Osteocyte (in vitro differentiated cells): ENCODE measurements at places on chromosomes 1 and 21. TPM values are rescaled to one million over a fixed set of nuclear protein-coding genes. Genes with fewer than 3 reads are reported as not detected.
A peak's percentile ranks its signal among the peaks of the same experiment; 100 is the strongest.

DNA sequence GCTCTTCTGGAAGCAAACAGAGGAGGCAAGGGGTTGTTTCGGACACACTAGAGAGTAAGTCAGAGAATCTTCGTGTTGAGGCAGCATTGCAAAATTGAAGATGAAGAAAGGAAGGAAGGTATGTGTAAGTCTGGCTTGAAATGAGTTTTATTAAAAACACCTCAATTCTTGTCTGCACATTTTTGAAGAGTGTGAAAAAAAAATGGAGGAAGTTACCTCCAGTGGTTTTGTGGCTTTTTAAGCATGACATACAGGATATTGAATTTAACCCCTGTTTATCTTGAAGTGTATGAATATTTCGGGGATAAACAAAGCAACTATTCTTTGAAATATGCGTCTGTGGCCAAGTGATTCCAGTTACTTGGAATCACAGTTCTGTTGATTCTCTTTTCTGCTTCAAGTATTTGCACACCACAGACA, 203.2 kb upstream of the SGIP1 start:
- no peak for DNase-seq

DNA sequence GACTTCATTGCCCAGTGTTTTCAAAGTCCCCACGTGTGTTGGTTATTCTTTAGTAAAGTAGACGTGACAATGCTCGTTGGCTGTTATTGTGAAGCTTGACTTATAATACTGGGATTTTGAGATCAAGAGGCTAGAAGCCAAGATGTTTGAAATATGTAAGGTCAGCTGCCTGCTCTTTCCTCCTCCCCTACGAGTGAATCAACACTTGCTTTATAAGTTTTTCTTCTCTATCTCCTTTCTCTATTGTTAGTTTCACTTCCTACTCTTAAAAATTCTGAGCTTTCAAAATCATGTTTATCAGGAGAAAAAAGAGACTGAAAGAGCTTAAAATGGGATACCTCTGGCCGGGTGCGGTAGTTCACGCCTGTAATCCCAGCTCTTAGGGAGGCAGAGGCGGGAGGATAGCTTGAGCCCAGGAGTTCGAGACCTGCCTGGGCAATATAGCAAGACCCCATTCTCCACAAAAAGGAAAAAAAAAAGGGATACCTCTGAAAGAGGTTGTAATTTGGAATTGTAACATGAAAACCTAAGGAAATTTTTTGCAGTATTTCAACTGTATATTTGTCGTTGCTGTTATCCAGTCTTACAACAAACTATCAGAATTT, 72.0 kb downstream of the EPB41 start:
- DNase-seq, result no peak

Gene S100A8
- total RNA-seq, result not detected in 2 replicates

Gene EFNA4
- total RNA-seq, result 10.1 and 12.4 TPM in 2 replicates

GRCh38 chr1:86448670-86449069, 20.1 kb upstream of the CLCA1 start:
- no peak for DNase-seq

GRCh38 chr1:29648798-29649188, 412.5 kb downstream of the PTPRU start:
- peak; percentile 70 for DNase-seq

Gene IL12RB2
- total RNA-seq, result not detected in 2 replicates

DNA sequence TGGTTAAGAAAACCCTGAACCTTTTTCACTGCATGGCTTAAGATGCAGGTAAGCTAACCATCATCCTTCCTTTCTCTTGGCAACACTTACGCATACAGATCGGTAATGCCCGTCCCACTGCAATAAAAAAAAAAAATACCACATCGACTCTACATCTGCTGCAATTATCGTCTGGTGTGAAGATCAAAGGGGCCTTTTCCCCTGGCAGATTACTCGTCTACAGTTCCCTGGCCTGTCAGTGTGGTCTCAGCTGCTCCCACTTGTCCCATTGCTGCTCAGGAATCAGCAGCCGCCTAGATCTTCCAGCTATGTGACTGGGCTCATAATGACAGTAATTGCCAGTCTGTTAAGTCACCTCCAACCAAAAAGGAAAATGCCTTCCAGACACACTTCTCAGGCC, 133.1 kb downstream of the SETD4 start:
- DNase-seq, result no peak

GRCh38 chr1:157952601-157953000, 40.8 kb upstream of the KIRREL1 start:
- no peak for DNase-seq

- DNase-seq, result no peak
Observed at GRCh38 chr1:188825471-188825870, 1652.2 kb downstream of the BRINP3 start.

Gene HAO2
- not detected in 2 replicates for total RNA-seq

GRCh38 chr1:94325377-94326302, 88.3 kb upstream of the ARHGAP29 start:
- DNase-seq, result no peak

GRCh38 chr1:245750261-245750660, 595.5 kb downstream of the KIF26B start:
- no peak for DNase-seq

Gene ATP6V0B
- 128 and 130 TPM in 2 replicates for total RNA-seq

GRCh38 chr21:33844890-33845205, 70.8 kb downstream of the ATP5PO start:
- no peak for DNase-seq

DNA sequence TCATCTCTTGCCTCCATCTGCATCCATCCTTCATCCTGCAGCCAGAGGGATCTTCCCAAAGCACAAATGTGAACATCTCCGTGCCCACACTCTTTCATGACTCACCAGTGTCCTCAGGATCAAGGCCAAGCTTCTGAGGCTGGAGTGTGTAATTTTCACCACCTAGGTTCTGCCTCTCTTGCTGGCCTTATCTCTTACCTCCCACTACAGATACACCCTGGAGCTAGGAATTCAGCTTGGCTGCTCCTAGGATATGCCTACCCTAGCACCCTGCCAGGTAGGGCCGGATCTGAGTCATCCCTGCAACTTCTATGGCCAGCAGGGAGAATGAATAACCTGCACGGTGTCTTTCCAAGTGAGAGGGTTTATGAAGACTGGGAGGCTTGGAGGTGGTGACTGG, 208.7 kb upstream of the CSF3R start:
- DNase-seq, result no peak

- DNase-seq, result no peak
Observed at GRCh38 chr21:17848228-17848627, 29.1 kb upstream of the C21orf91 start.

Gene GBP6
- not detected in 2 replicates for total RNA-seq

GRCh38 chr1:27572019-27572678, 31.8 kb downstream of the AHDC1 start:
- DNase-seq, result no peak

DNA sequence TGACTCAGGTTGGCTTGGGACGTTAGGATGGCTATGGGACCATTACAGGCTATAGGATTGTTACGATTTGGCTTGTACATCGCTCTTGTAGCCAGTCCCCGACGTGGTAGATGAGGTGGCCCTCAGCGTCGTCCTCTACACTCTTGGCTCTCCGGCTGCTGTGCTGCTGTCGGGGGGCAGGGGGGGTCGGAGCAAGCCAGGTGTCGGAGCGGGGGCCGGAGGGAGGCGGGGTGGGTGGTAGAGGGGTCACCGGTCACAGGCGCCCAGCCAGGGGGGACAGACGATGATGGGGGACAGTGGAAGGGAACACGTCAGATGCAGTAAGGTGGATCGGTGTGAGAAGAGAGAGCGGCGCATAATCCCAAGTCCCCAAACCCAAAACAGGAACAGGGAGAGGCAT, 4.7 kb downstream of the CLK2 start:
- DNase-seq, result no peak

Gene OR6N1
- not detected in 2 replicates for total RNA-seq

GRCh38 chr1:6352138-6352563, 41.4 kb downstream of the ACOT7 start:
- no peak for DNase-seq

DNA sequence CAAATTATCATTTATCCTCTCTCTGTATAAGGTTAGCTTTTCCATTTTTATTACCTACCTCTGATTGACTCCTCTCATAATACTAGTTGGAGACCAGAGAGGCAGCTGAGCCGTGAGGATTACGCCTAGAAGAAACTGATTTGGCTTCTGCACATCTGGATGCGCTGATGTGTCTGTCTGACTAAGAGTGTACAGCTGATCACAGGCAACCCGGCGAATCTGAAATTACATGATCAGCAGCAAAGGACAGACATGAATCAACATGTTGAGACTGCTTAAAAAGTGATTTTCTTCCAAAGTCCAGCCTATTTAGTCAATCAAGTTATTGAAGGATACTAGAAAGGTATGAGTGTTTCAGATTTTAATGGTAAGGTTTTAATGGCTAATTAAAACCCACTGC, 81.2 kb downstream of the PCSK9 start:
- DNase-seq, result no peak

Gene SEC16B
- total RNA-seq, result 0.64 and 0.76 TPM in 2 replicates

DNA sequence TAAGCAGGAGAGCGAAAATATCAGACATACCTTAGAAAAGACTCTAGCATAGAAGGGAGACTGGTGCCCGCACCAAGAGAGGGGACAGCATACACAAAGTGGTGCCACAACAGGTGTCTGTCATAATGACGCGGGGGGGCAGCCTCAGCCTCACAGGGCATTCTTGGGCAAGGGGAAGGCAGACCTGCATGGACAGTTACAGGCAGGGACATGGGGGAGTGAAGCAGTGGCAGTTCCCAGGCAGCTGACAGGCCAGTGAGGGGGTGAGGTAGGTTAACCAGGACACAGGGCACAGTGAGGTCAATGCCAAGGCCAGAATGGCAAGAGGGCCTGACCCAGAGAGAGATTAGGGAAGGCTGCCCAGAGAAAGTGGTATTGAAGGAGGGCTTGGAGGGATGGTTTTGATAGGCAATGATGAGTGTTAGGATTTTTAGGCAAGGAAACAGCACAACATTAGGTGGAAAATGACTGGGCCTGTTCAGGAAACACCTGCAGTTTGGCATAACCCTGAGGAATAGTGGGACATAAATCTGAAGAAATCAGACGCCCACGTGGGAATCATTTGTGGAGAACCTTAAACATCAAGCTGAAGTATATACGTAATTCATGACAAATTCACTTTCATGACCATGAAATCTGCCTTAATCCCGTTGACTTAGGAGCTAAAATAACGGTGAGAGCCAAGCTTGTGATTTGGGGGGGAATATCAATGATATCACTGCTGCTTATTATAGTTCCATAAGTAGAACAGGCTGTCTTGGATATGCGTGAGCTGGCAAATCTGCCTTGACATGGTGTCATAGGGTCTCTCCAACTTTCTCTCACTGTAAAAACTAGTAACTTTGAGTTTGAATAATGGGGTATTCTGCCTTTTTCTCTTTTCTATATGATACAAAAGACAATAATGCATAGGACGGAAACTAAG, 8.9 kb downstream of the PTPN14 start:
- no peak for DNase-seq

DNA sequence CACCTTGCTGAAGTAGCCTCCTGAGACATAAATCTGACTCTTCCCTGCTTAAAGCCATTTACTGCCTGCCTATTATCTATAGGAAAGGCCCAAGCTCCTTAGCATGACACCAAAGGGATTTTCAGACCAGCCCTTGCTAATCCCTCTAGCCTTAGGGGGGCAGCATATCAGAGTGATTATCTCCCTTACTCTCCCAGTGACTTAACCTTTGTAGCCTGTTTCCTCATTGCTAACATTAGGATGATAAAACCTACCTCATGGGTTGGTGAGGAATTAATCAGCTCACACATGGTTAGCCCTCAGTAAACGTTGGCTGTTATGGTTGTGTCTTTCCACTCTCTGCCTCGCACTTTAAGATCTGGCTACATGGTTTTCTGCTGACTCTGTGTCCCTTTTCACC, 70.1 kb downstream of the ROR1 start:
- no peak for DNase-seq

- no peak for DNase-seq
Observed at GRCh38 chr1:90359994-90360393, 357.1 kb downstream of the BARHL2 start.

Gene ITGB3BP
- 17.9 and 20.0 TPM in 2 replicates for total RNA-seq

- DNase-seq, result no peak
Observed at GRCh38 chr1:41239988-41240610, 2.0 kb downstream of the SCMH1 start.

DNA sequence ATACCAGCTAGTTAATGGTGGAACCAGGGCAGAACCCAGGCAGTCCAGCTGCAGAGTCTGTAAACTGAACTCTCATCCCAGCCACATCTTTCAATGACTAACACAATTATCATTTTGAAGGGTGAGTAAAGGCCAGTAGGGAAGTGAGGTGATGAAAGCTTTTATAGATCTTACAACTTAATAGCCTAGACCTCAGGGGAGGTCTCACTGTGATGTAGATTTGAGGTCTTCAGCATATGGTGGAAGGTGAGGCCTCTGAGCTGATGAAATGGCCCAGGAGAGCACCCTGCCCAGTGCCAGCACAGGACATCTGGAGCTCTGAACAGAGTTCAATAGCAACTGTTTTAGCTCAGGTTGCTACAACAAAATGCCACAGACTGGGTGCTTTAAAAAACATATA, 44.8 kb upstream of the POU2F1 start:
- no peak for DNase-seq

GRCh38 chr1:107793896-107794453, 171.0 kb downstream of the VAV3 start:
- no peak for DNase-seq

DNA sequence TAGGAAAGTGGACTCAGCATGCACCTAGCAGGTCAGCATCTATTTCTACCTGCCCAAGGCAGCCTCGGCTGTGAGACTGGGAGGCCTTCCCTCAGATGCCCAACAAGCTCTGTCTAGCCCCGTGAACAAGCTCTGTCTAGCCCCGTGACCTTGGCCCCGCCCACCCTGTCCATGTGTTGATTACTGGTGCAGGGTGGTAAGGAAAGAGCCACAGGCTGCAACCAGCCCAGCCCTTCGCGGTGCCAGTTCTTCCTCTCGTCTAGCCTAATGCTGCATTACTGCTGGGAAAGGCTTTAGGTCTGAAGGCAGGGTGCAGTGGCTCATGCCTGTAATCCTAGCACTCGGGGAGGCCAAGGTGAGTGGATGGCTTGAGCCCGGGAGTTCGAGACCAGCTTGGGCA, 2.2 kb downstream of the GPR153 start:
- no peak for DNase-seq

- no peak for DNase-seq
Observed at GRCh38 chr1:56424744-56425493, 154.4 kb downstream of the PLPP3 start.

Gene NEK2
- total RNA-seq, result 3.9 and 4.4 TPM in 2 replicates

Gene OR2T33
- not detected in 2 replicates for total RNA-seq

- peak; percentile 83 for DNase-seq
Observed at GRCh38 chr1:162822391-162823200, 32.1 kb downstream of the HSD17B7 start.

Gene PSMB4
- total RNA-seq, result 272 and 280 TPM in 2 replicates

DNA sequence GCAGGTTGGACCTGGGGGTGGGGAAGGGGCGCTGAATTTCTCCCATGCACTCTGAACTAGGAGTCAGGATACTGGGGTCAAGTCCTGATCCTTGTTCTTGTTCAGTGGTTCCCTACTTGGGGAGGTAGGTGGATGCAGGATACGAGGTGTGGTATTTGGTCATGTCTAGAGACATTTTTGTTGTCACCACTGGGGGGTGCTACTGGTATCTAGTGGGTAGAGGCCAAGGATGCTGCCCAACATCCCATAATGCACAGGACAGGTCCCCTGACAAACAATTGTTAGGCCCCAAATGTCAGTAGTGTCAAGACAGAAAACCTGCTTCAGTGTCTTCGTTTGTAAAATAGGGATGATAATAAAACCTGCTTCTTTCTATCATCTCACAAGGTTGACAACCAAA, 259.0 kb upstream of the FOXD3 start:
- no peak for DNase-seq

Gene HTR1D
- 1.2 and 1.6 TPM in 2 replicates for total RNA-seq
